CD4-positive, alpha-beta T cell treated with Interleukin-1 beta for 1 hour (primary cell): ENCODE measurements at places on chromosomes 7 and 10.

- DNase-seq = no peak
Measured at GRCh38 chr7:148521271-148521670, 69.3 kb upstream of the C7orf33 start.

DNA sequence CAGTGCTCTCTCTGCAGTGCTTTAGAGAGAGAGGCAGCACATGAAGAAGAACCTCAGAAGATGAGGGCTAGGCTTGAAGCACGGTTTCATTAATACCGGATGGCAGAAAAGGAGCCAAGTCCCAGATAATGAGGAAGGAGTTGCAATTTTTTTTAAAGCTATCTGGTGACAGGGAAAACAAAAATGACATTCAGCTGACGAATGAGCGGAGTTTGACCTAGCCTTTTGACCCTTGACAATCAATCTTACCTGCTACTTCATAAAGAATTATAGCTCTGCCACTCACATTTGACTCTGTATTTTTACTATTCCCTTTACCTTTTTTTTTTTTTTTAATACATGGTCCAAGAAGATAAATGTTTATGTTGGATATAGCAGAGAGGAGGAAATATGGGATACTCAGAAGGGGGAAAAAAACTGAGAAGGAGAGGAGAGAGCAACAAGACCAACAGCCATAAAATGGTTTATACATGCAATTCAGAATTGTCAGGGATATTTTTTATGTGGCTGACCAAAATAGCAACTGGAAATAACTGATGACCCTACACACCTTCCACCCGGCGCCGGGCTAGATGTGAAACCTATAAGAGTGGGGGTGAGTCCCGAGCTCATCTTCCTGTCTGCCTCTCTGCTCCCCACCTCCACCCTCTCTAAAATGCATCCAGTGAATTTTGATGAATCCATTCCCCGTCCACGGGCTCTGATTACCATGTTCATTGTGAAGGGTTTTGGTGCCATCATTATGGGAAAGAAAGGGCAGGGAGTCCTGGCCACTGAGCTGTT, 274.4 kb upstream of the YAE1 start:
- DNase-seq = no peak

DNA sequence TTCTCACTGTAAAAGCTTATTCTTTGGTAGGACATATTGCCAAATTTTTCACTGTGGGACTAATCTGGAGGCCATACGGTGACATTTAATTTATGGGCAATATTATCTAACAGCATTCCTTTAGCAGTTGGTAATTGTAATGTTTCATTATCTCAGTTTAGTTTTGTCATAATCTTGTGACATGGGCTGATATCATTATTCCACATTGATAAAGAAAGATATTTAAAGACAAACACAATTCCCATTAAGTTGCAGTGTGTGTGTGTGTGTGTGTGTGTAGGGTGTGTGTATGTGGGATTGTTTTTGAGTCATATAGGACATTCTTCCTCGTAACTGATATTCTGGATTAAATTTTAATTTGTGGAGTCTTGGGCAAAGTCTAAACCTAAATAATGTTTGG, 238.5 kb downstream of the PRKG1 start:
- DNase-seq = no peak

- no peak for DNase-seq
Measured at GRCh38 chr7:87028636-87029035, 30.8 kb downstream of the ELAPOR2 start.

- no peak for DNase-seq
Measured at GRCh38 chr7:157709531-157710251, 372.9 kb downstream of the DNAJB6 start.

DNA sequence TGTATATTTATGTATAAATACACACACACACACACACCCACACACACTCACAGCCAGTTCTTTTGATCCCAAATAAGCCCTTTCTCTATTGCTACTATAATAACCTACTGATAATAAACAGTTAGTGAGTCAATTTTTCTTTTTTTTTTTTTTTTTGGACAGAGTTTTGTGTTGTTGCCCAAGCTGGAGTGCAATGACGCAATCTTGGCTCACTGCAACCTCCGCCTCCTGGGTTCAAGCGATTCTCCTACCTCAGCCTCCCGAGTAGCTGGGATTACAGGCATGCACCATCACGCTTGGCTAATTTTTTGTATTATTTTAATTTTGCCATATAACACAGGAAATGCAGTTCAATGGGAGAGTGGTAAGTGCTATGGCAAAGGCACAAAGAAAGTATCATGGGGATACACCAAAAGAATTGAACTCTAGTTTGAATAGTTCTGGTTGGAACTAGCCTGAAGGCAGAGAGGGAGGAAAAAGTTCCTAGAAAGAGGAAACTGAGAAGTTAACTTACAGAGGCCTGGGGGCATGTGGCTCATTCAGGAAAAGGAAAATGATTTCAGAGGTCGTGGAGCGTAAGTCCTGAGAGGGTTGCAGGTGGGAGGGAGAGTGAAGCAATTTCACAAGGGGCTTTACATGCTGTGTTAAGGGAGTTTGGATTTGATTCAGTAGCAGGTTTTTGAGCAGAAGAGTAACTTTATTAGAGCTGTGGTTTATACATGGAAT, 44.4 kb upstream of the JCAD start:
- no peak for DNase-seq

DNA sequence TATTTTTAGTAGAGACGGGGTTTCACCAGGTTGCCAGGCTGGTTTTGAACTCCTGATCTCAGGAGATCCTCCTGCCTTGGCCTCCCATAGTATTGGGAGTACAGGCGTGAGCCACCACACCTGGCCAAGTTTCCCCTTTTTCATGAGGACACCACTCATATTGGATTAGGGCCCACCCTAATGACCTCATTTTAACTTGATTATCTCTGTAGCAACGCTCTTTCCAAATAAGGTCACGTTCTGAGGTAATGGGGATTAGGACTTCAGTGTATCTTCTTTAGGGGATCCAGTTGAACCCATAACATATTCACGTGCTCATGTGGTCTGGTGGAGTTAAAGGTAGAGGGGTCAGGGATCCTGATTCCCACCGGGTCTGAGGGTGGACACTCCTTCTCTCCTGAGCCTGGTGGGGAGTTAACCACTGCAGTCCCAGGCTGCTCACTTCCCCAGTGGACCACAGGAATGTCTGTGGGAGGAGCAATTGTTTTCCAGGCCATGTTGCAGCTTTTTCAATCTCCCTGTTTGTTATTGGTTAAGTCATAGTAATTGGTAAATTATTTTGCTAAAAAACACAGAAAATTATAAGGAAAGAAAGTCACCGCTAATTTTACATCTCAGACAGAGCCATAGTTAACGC, 130.5 kb downstream of the GRK5 start:
- DNase-seq = no peak
